Endothelial cell of umbilical vein (primary cell): ENCODE measurements at places on chromosomes 5 and 9.

DNA sequence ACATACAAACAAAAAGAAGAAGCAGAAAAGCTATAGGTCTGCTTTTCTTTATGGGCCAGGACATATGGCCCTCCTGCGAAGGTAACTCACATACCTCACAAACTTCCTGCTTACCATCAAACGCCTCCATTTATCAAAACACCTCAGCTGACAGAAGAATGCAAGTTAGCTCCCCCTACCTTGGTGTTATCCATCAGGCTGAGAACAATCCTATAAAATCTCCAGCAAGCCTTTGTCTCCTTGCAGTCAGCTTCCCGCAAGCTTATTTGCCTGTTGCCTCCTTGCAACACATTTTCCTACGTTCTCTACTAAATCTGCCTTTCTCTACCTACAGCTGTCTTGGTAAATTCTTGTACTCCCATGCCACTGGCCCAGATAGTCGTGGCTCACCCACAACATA, 22.7 kb upstream of the PCA3 start:
- H3K4me1 ChIP-seq, result no peaks in the 10 kb centered on the region
- no peak overlapping the region for H3K4me3 ChIP-seq
- no peak overlapping the region for H3K27ac ChIP-seq

GRCh38 chr9:79616971-79617370, 45.2 kb downstream of the TLE4 start:
- H3K27ac ChIP-seq, result no peak overlapping the region
- H3K4me1 ChIP-seq, result no peaks in the 10 kb centered on the region
- no peaks in the 10 kb centered on the region for H3K36me3 ChIP-seq
- H3K27me3 ChIP-seq, result no peaks in the 10 kb centered on the region
- DNase-seq, result no peak
- no peak overlapping the region for H3K4me3 ChIP-seq

DNA sequence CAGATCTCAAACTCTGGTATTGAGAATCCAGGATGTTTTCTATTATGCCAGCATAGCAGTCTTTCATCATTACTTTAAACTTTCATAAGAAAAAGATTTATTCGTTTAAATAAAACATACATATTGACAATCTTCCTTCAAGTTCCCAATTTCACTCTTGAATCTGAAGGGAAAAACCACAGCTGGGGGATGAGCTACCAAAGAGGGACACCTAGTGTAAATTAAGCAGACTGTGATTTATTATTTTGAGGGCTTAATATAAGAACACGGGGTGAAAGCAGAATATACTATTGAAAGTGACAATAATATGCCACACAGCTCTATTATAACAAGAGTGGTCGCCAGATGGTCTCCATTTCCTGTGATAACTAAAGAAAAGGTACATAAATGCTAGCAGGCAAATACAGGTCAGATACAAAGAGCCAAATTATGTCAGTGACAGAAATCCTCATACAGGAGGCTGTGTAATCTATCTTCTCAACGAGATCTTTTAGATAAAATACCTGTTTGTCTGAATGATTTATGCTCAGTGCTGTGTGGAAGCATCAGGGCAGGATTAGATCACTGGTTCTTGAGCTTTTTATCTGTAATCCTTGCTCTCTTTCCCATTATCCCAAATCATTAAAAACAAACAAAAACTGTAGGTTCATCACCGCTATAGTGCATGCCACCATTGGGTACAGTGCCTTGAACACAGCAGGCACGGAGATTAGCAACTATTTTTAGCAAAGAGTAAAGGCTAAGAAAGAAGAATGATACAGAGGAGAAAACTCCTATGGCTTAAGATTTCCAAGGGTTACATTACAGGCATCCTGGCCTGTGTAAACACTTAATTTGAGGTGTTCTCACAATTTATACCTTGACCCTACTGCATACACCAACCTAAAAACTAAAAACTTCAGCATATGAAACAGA, 116.6 kb downstream of the DROSHA start:
- peaks cover 5% of the 10 kb centered on the region for H3K36me3 ChIP-seq
- peak; percentile 34 for DNase-seq
- H3K27ac ChIP-seq, result no peak overlapping the region
- peaks cover 10% of the 10 kb centered on the region for H3K4me1 ChIP-seq

- H3K27me3 ChIP-seq, result no peaks in the 10 kb centered on the region
- H3K4me3 ChIP-seq, result no peak overlapping the region
- no peaks in the 10 kb centered on the region for H3K36me3 ChIP-seq
- H3K27ac ChIP-seq, result no peak overlapping the region
- peaks cover 22% of the 10 kb centered on the region for H3K4me1 ChIP-seq
Measured at GRCh38 chr9:84154320-84154719, 173.7 kb downstream of the RMI1 start.

- peaks cover 11% of the 10 kb centered on the region for H3K27me3 ChIP-seq
- peaks cover 3% of the 10 kb centered on the region for H3K4me1 ChIP-seq
- no peak overlapping the region for H3K4me3 ChIP-seq
- H3K27ac ChIP-seq, result no peak overlapping the region
Measured at GRCh38 chr9:128211981-128212281, 8.8 kb downstream of the DNM1 start.

GRCh38 chr9:69155341-69156030, 18.6 kb upstream of the TJP2 start:
- DNase-seq, result no peak
- H3K27me3 ChIP-seq, result no peaks in the 10 kb centered on the region
- peaks cover 1% of the 10 kb centered on the region for H3K4me1 ChIP-seq
- peaks cover 6% of the 10 kb centered on the region for H3K36me3 ChIP-seq
- H3K4me3 ChIP-seq, result no peak overlapping the region

- H3K4me1 ChIP-seq, result no peaks in the 10 kb centered on the region
- H3K27ac ChIP-seq, result no peak overlapping the region
- no peak for DNase-seq
- no peaks in the 10 kb centered on the region for H3K27me3 ChIP-seq
- no peaks in the 10 kb centered on the region for H3K36me3 ChIP-seq
- H3K4me3 ChIP-seq, result no peak overlapping the region
Measured at GRCh38 chr9:79512251-79512650, 59.5 kb upstream of the TLE4 start.

- H3K4me1 ChIP-seq, result no peaks in the 10 kb centered on the region
- DNase-seq, result no peak
- H3K4me3 ChIP-seq, result no peak overlapping the region
- H3K36me3 ChIP-seq, result no peaks in the 10 kb centered on the region
- H3K27me3 ChIP-seq, result peaks cover 4% of the 10 kb centered on the region
Measured at GRCh38 chr5:135110785-135111596, 77.0 kb upstream of the PITX1 start.

GRCh38 chr5:61089351-61089750, 72.9 kb downstream of the SMIM15 start:
- H3K4me3 ChIP-seq, result no peak overlapping the region
- H3K4me1 ChIP-seq, result no peaks in the 10 kb centered on the region
- DNase-seq, result no peak

DNA sequence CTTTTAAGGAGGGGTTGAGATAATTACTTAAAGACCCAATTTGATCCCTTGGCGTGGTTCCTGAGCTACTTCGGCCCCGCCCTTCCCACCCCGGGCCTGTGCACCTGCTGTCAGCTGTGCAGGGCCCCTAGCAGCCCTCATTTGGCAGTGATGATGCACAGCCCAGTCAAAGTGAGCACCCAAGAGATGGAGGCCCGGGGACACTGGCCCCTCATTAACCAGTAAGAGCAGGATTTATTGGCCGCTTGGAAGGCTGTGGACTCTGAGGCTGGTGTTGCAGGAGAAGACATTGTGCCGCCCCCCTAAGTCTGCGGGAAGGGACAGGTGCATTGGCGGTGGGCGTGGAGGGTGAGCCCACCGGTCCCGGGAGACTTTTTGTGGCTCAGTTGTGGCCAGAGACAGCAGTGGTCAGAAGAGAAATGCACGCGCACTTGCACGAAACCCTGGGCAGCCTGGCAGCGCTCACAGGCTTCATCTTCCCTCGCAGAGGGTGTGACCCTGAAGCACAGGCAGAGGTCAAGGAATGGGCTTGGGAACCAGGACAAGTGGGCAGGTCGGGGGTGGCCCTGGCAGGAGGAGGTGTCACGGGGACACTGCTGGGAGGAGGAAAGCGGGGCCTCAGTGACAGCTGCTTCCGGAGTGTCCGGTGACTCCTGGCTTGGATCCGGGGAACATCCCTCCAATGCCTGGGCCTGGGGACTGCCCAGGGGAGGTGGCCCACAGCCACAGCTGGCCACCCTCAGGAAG, 74.0 kb upstream of the RXRA start:
- peaks cover 2% of the 10 kb centered on the region for H3K27me3 ChIP-seq
- no peak overlapping the region for H3K4me3 ChIP-seq
- no peak for DNase-seq
- H3K27ac ChIP-seq, result no peak overlapping the region
- no peaks in the 10 kb centered on the region for H3K4me1 ChIP-seq
- no peaks in the 10 kb centered on the region for H3K36me3 ChIP-seq

GRCh38 chr5:138569782-138570181, 5.4 kb downstream of the HSPA9 start:
- H3K27ac ChIP-seq, result no peak overlapping the region
- H3K27me3 ChIP-seq, result no peaks in the 10 kb centered on the region
- H3K36me3 ChIP-seq, result peaks cover 42% of the 10 kb centered on the region

DNA sequence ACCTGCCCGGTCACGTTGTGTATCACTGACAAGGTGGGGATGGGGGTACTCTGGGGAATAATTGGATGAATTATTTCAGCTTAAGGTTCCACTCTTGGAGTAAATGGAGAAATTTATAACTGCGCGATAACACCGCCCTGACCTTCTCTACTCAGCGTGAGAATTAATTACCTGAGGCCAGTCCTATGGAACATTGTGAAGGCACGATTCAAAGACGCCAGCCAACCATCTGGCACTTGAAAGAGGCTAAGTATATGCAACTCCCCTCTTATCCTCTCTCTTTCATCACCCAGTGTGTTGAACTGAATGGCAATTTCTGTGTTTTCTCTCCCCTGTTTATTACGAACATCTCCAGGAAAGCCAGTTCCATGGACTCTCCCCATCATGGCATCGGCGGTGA, 235.5 kb upstream of the TUT7 start:
- H3K4me1 ChIP-seq, result no peaks in the 10 kb centered on the region
- H3K27ac ChIP-seq, result no peak overlapping the region

GRCh38 chr5:168827636-168828035, 248.5 kb upstream of the PANK3 start:
- H3K27ac ChIP-seq, result no peak overlapping the region
- H3K4me1 ChIP-seq, result no peaks in the 10 kb centered on the region
- no peaks in the 10 kb centered on the region for H3K36me3 ChIP-seq
- no peak overlapping the region for H3K4me3 ChIP-seq
- no peaks in the 10 kb centered on the region for H3K27me3 ChIP-seq
- DNase-seq, result no peak

GRCh38 chr5:33008751-33009418, 297.8 kb downstream of the NPR3 start:
- DNase-seq, result no peak
- no peak overlapping the region for H3K27ac ChIP-seq
- no peaks in the 10 kb centered on the region for H3K27me3 ChIP-seq
- H3K36me3 ChIP-seq, result no peaks in the 10 kb centered on the region
- no peak overlapping the region for H3K4me3 ChIP-seq

DNA sequence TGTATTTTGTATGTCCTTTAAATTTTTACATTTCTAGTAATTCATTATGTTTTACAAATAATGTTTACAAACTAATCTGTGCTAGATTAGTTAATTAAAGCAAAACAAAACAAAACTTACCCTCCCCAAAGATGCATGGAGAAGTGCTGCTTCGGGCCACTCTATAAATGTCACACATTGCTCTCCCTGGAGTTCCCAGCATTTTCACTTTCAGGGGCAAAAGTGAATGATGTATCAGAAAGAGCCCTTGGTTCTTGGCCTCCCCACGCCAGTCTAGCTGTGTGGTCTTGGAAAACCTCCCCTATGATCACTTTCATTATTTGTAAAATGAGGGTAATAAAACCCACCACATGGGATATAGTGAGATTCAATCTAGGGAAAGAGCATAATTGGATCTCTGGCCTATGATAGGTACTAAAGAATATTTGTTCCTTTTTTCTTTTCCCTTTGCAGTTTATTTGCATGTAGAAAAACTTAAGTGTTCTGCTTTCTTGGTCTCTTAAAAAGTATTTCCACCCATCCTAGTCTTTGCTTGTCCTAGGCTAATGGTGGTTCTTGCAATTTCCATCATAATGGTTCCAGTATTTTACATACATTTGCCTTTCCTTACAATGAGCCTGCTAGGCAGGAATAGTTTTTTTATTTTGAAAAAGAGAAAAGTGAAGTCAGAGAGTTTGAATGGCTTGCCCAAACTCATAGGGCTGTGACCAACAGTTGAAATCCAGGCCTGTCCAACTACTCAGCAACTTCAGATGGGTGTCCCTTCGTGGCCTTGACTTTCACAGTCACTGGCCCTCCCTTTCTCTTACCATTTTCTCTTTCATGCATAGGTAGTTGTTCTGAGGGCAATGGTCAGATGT, 184.5 kb upstream of the KLF4 start:
- DNase-seq, result no peak
- no peaks in the 10 kb centered on the region for H3K4me1 ChIP-seq
- H3K4me3 ChIP-seq, result no peak overlapping the region
- H3K27ac ChIP-seq, result no peak overlapping the region

DNA sequence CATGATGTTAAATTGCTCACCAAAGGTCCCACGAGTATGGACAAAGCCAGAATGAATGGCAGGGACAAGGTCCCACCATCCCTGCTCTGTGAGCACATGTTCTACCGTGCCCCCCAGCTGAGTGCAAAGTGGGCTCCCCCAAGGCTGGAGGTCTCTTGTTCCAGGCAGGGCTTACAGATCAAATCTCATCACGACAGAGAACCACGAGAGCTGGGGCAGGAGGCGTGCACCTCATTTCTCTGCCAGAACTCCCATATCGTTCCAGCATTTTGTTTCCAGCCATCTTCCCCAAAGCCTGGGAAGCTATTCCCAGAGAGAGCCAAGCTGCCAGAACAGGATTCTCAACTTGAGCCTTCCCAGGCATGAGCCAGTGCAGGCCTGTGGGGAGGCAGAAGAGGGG, 108.5 kb downstream of the ZNF354C start:
- no peak for DNase-seq
- H3K4me3 ChIP-seq, result no peak overlapping the region
- H3K36me3 ChIP-seq, result no peaks in the 10 kb centered on the region
- H3K4me1 ChIP-seq, result no peaks in the 10 kb centered on the region
- no peak overlapping the region for H3K27ac ChIP-seq
- no peaks in the 10 kb centered on the region for H3K27me3 ChIP-seq

DNA sequence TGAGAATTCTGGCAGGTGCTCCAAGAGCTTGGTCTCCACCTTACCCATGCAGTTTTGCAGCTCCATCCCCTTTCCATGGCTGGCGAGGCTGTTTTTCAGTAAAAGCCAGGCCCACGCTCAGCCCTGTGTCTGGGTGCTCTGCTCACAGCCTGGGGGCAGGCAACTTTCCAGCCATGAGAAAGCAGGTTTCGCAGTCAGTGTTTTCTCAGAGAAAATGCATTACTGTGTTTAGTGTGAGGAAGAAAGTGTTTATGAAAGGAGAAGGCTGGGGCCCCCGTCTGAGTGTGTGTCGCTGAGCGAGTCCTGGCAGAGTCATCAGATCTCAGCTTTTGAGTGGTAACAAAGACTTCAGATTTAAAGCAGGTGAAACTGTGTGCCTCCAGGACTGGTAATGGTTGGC, 248.1 kb downstream of the IRX1 start:
- H3K4me3 ChIP-seq, result no peak overlapping the region
- H3K4me1 ChIP-seq, result no peaks in the 10 kb centered on the region
- no peak overlapping the region for H3K27ac ChIP-seq
- H3K36me3 ChIP-seq, result no peaks in the 10 kb centered on the region
- no peaks in the 10 kb centered on the region for H3K27me3 ChIP-seq
